ENCODE measurements at places on chromosomes 2 and 18.

DNA sequence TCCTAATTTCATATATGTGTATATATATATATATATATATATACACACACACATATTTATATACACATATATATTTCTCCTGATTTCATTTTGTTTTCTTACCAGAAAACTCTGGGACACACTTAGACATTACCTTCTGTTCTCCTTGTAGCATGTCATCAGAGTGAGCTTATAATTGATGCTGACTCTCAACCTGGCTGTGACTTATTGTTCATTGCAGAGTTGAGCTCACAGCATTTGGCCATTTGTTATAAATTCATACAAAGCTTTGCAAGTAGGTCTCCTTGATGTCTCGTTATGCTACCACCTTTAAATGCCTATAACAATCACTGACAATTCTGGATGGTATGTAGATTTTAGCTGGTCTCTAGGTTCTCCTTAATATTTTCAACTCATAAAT lies 314.8 kb downstream of the LRRTM4 start:
- ATAC-seq = no peak

DNA sequence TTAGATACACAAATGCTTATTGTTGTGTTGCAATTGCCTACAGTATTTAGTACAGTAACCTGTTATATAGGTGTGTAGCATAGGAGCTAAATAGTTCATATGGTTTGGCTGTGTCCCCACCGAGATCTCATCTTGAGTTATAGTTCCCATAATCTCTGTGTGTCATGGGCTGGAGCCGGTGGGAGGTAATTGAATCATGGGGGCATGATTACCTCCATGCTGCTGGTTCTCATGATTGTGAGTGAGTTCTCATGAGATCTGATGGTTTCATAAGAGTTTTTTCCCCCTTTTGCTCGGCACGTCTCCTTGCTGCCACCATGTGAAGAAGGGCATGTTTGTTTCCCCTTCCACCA lies 190.5 kb upstream of the SESTD1 start:
- ATAC-seq = no peak

DNA sequence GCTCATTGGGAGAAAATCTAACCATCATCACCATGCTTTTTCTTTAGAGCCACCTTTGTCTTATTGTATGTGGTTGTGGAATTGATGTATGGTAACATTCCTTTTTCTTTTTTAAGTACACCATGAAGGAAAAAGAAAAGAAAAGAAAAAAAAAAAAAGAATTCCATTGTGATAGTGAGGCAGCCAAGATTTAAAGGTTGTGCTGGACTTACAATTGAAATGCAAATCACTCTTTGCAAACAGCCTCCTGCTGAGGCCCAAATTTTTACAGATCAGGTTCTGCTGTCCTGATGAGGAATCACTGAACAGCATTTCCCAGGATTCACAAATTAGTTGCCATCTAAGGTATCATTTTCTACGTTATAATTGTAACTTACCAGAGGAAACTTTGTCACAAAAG lies 1101.0 kb upstream of the FANCL start:
- ATAC-seq = no peak

DNA sequence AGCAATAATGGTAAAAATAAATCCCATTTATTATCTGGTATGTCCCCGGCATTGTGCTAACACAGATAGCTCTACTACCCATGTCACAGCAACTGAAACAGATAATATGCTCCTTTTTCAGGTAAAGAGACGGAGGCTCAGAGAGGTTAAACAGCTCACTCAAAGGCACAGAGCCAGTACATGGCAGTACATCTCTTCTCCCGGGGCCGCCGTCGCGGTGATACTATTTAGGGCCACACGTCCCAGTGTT lies 693 bp upstream of the PDK1 start:
- ATAC-seq = no peak

DNA sequence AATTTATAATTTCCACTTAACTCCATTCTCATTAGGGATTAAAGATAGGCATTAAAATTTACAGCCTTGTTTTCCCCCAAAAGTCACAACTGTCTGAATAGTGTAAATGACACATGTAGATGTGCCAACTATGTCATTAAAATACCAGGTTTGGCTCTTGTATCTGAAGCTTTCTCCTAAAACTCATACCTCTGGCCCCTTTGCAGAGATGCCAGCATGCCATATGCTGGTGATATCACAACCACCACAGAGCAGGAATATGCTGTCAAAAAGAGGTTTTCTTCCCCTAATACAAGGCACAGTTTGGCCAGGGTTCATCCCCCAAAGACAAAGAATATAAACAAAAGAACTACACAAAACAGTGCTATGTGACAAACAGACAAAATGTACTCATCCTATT lies 65.4 kb downstream of the REV1 start:
- no peak for ATAC-seq

DNA sequence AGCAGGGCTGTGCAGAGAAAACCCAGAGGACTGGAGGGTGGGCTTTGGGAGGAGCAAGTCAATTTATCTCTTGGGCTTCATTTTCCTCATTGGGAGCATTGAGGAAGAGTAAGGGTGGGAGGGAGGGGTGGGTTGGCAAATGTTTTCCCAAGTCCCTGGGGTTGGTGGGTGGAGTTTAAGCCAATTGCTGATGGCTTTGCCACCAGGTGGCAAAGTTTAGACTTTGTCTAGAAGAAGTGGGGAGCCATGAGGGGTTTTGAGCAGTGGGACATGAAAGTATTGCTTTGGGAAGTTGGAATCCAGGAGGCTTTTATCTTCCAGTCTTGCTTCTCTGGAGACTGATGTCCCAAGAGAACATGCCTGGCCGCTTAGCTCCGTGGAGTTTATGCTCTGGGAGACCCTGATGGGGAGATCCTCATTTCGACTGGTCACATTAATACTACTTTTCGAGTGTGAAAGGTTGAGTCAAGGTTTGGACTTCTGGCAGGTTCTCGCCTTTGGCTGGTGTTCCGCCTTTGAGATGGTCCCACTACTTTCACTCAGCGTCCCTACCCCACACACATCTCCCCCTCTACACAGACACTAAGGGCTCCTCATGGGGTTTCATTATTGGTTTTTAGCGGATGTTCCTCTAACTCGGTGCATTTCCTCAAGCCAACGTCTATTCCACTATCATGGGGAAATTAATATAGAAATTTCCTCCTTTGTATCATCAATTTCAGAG lies 126.7 kb downstream of the PRKCE start:
- ATAC-seq = no peak

DNA sequence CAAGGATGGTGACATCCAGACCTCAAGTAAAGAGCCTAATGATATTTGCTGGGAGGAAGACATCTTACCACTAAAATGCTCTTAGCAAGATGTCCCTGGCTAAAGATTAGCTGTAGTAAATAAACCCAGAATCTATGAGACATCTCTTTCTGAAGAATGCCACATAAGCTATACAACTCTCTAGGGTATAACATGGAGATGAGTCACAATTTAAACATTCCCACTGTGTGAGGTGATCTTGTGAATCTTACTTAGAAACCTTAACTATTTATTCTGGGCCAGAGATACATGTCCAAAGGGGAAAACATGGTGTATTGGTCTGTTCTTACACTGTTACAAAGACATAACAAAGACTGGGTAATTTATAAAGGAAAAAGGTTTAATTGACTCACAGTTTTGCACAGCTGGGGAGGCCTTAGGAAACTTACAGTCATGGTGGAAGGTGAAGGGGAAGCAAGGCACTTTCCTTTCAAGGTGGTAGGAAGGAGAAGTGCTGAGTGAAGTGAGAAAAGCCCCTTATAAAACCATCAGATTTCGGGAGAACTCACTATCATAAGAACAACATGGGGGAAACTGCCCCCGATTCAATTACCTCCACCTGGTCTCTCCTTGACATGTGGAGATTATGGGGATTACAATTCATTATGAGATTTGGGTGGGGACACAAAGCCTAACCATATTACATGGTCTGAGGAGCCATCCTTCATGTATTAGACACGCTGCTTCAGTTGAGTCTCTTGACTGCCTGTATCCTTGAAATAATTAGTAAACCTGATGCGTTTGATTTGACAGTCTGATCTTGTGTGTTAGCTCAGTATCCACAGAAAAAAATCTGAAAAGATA lies 17.1 kb downstream of the KRCC1 start:
- ATAC-seq = peak; percentile 86
